ENCODE measurements at places on chromosomes 4 and X.

DNA sequence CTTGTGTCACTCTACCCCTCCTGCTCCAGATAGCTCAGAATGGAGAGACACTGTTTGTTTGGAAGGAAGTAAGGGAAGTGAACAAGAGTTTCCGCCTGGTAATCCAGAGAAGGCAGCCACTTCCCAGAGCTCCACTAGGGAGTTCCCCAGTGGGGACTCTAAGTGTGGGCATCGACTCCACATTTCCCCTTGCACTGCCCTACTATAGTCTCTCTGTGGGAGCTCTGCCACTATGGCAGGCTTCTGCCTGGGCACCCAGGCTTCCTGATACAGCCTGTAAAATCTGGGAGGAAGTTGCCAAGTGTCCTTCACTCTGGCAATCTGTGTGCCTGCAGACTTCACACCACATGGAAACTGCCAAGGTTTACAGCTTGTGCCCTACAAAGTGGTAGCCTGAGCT is 245.8 kb upstream of the DMD start:
- no peak for DNase-seq

- DNase-seq, result no peak
These were observed 167.3 kb upstream of the PGRMC2 start for GRCh38 chr4:128454881-128455280.

DNA sequence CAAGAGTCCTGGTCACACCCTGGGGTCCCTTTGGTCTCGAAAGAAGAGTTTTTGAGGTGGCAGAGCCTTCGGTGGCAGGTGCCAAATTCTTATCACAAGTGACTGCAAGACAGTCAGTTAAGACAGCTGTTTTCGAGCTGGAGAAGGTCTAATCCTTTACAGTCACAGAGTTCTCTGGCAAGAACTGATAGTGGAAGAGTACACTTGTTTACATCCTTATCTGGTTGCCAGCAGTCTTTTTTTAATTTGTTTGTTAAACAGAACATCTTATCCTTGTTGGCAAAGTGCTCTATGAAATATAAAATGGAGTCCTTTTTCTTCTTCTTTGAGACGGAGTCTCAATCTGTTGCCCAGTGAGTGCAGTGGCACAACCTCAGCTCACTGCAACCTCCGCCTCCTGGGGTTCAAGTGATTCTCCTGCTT is 50.4 kb upstream of the ELOVL6 start:
- DNase-seq, result no peak

GRCh38 chr4:172982151-172982590 is 186.4 kb upstream of the GALNT7 start:
- peak; percentile 24 for DNase-seq

GRCh38 chrX:39894683-39895082 is 203.1 kb downstream of the BCOR start:
- DNase-seq, result no peak

GRCh38 chrX:123871309-123871708 is 11.5 kb downstream of the XIAP start:
- DNase-seq, result no peak

- DNase-seq, result no peak
These were observed 106.2 kb downstream of the TMA16 start for GRCh38 chr4:163600727-163601126.

- DNase-seq, result no peak
These were observed 70.1 kb upstream of the ENPP6 start for GRCh38 chr4:184287697-184288255.

GRCh38 chr4:121108557-121108956 is 36.2 kb upstream of the NDNF start:
- DNase-seq, result no peak

DNA sequence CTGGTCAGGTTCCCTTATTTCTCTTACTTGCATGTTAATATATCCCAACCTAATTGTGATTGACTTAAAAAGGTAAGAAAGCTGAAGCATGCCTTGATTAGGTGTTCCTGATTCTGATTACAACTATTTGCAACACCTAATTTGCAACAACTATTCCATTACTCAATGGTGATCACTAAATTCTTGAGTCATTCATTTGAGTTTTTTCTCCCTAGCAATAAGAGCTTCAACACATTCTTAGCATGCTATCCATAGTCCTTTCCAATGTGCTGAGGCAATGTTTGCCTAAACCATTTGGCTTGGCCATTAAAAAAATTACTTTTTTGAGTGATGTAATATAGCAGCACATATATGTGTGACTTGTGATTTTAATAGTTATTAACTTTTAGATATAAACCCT is 851.4 kb downstream of the TRAM1L1 start:
- no peak for DNase-seq

GRCh38 chr4:40506066-40506465 is 123.6 kb downstream of the RBM47 start:
- no peak for DNase-seq

DNA sequence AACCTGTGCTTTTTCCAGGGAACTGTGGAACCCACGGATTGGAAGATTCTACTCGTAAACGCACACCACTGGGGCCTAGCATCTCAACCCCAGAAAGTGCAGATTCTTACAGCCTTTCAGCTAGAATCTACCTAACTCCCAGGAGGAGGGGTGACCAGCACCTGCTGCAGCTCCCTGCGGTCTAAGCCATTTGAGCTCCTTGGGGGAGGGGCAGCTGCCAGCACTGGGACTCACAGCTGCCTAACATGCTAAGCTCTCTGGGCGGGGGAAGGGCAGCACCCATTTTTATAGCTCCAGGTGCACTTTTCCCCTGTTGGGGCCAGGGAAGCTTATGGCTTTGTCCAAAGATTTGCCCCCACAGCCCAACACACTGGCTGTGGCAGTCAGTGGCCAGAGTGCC is 595.7 kb upstream of the EPHA5 start:
- DNase-seq, result no peak

GRCh38 chr4:8329859-8330761 is 60.6 kb downstream of the HTRA3 start:
- DNase-seq, result no peak

DNA sequence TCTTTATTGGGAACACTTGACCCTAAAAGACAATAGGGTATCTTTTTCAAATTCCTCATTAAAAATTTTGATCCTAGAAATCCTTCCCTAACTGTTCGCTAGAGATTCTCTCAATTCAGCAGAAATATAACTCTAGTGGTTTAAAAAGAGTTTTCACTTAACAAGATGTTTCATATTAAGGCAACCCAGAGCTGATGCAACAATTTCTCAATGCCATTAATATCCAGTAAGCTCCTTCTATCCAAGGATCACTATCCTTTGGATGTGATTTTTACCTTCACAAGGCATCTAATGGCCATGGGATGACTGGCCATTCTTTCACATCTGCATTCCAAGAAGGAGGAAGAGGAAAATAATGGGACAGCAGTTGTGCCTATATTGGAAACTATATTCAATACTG is 183.4 kb downstream of the ANKRD50 start:
- no peak for DNase-seq

DNA sequence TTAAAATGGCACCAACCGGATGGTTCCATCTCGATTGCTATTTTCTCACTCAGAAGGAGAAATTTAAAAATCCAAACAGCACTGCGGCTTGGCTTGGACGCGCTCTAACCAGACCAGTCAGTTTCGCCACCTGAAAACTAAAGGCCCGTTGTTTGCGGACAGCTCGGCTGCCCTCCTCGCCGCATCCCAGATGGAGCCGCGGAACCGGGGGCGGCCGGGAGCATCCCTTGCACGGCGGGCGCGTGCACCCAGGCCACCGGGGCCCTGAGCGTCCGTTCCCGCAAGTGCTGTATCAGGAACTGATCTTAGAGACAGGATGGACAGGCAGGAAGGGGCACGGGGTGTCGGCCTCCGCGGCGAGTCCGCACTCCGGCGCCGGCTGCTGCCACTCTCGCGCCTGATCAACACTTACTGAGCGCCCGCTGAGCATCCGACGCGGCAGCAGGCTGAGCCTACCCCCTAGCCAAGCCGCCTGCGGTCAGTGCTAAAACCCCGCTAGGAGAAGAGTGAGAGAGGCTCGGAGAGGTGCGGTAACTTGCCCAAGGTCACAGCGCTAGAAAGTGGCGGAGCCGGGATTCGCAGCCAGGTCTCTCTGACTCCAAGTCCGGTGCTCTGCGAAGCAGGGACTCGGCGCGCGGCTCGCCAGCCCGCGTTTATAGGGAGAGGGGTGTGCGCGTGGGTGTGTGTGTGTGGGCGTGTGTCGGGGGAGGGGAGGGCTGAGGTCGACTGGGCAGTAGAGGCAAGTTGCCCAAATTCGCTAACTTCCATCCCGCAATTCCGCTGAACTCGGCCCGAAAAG is at the start of gene CITED1:
TSS of gene CITED1 (minus strand) at position 629 of the 799 bp plus-strand sequence. CDS start 3,045 bp downstream, outside the sequence.
- no peak for DNase-seq

GRCh38 chr4:88522702-88523324 is 763 bp downstream of the PYURF start:
- DNase-seq, result peak; percentile 23

DNA sequence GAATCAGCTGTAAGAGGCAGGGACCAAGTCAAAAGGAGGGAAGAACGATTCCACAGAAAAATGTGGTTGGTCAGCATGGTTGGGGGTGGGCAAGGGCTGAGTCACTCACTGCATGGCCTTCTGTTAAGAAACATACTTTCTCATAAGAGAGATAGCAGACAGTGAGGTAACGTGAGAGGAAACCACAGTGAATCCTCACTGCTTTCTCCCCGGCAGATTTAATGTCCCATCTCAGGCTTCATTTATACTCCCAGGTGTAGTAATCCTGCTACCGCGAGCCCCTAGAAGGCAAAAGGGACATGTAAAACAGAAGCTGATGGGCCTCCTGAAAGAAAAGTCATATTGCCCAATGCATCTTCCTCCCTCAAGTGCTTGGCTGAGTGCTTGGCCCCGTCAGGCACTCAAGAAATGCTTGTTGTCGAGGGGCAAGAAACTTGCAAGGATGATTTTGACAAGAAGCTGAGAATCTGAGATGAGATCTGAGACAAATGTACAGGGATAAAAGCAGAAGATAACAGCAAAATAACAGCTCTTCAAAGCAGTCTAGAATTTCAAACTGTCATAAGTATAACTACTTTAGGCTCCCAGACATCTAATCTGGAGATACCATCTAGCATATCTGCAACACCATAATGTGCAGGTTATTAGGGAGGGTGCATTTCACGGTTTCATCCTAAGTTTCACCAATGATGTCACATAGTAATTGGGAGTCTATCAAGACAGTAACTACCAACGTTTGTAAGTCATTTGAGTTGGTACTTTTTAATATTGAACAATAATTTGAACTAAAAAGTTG is 40.2 kb downstream of the SH3KBP1 start:
- DNase-seq, result peak; percentile 8

- no peak for DNase-seq
These were observed 1882.9 kb upstream of the AGA start for GRCh38 chr4:179325181-179325580.

DNA sequence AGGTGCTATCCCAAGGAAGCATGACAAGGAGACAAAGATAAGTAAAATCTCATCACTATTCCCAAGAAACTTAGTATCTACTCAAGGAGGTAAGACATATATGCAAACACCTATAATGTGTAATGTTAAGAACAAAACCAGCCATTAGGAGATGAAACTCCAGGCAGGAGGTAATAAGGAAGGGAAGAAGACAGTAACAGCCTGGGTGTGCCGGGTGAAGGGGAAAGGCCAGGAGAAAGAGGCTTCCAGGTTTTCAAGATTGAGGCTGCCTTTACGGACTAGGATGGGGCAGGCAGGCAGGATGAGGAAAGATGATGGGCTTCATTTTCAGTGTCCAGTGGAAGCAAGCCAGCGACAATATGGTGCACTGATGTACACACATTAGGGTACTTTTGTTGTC is 62.5 kb downstream of the LEF1 start:
- DNase-seq, result no peak

GRCh38 chr4:113476800-113477199 is 284.7 kb downstream of the CAMK2D start:
- no peak for DNase-seq

DNA sequence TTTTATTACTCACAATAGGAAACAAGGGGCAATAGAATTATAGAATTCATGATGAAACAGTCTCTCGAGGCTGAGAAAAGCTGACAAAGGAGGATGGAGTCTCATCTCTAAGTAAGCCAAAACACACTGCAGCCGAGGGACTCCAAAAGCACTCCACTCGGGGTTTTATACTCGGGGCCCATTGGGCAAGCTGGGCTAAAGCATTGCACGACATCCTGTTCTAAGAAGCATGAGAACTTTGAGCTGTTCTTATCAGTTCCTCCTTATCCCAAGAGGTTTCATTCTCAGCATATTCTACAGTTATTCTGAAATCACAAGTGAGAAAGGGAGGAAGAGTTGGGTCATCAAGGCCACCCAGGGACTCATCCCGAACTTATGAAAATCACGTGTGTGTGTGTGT is 1475.5 kb downstream of the PCDH18 start:
- DNase-seq, result no peak

DNA sequence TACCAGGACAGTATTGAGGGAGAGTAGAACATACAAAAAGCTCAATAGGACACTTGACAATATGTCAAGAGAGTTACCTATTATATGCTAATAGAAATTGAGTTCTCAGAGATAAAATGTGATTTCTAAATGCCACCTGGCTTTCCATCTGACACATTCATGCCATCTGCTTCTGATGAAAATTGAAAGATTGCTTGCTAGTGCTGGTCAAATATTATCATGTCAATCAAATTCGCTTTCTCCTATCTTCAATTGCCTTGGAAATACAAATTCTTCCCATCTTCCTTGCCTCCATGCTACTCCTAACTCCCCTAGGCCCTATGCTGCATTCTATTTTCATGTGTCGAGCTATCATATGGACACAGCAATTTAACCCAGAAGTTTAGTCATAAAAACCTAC is 1076.9 kb downstream of the ARAP2 start:
- no peak for DNase-seq

DNA sequence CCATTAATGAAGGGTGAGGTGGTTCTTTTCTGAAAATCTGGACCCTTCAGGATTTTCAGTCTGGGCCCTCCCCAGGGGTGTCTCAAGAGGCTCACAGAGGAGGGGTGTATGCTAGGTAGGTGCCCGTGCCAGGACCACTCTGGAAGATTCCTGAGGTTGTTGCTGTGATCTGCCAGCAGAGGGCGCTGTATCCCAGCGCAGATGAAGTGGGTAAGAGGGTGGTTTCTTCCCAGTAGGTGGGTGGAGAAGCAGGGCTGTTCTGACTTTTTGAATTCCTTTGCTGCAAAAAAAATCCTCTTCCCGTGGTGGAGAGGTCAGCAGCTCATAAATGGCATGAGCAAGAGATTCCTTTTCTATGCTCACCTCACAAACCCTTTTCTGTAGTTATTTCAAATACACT is 51.1 kb downstream of the SCML1 start:
- peak; percentile 0 for DNase-seq

DNA sequence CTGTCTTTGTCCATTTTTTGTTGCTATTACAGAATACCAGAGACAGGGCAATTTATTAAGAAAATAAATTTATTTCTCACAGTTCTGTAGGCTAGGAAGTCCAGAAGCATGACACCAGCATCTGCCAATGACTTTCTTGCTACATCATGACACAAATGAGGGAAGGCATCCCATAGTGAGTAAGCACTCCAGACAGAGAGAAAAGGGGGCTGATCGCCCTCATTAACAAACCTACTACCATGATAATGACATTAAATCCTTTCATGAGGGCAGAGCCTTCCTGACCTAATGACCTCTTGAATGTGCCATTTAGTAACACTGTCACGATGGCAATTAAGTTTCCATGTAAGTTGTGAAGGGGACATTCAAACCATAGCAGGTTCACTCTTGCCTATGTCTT is 20.1 kb downstream of the CCDC149 start:
- no peak for DNase-seq
